Tongue (tissue), 3 donors: ENCODE measurements at places on chromosomes 13 and 19.
A peak's percentile ranks its signal among the peaks of the same experiment; 100 is the strongest.

DNA sequence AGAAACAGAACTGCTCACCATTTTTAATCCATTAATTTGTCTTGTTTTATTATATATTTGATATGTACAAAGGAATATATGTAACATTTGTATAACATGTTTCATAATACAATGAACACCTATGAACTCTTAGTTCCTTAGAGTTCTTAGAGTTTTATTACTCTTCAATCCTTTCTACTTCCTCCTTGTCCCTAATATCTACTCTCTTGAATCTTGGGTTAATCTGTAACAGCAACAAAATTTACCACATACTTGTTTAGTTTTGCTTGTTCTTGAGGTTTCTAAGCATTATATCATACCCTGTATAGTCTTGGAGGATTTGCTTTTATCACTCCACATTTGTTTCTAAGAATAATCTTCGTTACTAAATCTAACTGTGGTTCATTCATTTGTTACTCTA, 151.4 kb downstream of the PDS5B start:
- no peak for DNase-seq

- no peak for DNase-seq
Observed at GRCh38 chr13:73369095-73369494, 310.3 kb downstream of the KLF5 start.

GRCh38 chr13:93984876-93985275, 494.6 kb downstream of the DCT start:
- DNase-seq = no peak

DNA sequence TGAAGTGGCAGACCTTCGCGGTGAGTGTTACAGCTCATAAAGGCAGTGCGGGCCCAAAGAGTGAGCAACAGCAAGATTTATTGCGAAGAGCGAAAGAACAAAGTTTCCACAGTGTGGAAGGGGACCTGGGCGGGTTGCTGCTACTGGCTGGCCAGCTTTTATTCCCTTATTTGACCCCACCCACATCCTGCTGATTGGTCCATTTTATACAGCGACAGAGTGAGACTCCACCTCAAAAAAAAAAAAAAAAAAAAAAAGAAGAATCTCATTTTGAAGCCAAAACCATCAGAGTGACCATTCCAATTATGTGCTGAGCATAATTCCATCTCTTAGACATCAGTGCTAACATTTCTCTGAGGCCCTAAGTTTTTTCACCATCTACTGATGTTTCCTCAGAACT, 1.9 kb upstream of the ZNF552 start:
- no peak for DNase-seq

- DNase-seq = no peak
Observed at GRCh38 chr13:57704031-57704430, 72.5 kb downstream of the PCDH17 start.

DNA sequence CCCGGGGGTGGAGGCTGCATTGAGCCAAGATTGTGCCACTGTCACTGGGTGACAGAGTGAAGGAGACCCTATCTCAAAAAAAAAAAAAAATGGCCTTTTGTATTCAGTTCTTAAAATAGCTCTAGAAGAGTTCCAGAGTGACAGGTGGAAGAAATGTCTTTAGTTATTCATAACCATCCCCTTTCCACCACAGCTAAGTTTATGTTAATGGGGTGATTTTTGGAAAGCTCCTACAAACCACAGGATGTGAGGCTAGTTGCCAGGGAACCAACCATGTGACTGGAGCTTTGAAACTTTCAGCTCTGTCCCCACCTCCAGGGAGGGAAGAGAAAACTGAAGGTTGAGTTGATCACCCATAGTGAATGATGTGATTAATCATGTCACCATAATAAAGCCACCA, 6.9 kb downstream of the ZNF490 start:
- no peak for DNase-seq

GRCh38 chr13:110338441-110339101, 31.5 kb downstream of the COL4A2 start:
- DNase-seq = peak; percentile 82

- DNase-seq = peak; percentile 73
Observed at GRCh38 chr13:45194081-45194939, 6.5 kb downstream of the KCTD4 start.

DNA sequence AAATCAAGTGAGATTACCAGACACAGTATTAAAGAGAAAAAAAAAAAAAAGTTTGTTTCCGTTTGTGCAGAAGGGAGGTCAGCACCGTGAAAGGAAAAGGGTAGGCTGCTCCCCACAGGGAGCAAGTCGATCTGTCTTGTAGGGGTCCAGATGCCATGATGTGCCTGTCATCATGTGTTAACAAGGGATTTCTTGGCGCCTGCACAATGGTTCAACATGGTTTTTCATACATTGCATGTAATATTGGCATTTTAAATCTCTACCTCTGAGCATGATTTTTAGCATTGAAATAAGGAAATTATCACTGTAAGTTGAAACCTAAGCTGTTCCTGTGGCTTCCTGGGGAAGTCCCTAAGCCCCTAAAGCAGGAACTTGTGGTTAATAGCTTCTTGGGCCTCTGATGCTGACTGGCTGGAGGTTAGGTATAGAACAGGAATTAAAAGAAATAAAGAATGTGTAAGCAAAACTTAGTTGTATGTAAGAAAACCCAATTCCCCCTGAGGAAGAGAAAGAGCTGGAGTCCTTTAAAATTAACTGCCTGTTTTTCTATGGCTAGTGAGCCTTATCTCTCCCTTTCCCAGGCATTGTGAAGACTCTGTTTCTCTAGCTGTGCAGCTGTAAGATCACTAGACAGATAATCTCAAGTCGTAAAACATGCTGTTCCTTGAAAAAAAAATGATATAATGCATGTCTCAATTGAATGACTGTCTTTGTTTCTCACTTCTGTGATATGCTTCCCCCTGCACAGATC, 7.4 kb upstream of the FCGBP start:
- peak; percentile 14 for DNase-seq

GRCh38 chr13:21338156-21338555, 120.9 kb downstream of the ZDHHC20 start:
- no peak for DNase-seq

DNA sequence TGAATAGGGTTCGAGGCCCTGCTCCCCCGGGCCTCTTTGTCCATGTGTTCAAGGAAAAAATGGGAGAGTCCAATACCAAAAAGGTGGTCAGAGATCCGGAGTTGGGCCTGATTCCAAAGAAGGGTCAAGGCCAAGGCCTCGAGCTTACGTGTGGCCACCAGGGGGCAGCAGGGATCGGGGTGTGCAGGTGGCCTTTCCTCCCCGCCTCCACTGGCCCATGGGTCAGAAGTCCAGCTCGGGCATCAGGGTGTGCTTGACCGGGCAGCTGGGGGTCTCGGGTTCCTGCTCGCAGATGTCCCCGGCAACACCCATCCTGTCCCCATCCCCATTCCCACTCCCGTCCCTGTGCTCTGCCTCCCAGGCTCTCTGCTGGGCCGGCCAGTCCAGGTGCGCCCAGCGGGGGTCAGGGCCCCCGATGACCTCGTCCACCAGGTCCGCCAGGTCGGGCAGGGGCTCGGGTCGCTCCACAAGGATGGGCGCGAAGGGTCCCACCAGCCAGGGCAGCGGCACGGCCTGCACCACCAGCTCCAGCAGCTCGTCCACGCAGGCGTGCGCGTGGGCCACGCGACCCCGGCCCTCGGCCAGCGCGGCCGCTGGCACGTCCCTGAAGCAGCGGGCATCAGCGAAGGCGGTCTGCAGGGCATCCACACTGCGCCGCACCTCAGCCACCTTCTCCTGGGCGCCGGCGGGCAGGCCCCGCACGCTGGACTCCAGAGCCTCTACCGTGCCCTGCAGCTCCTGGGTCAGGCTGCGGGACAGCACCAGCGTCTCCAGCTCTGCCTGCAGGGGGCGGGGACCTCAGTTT, 5.2 kb upstream of the PLIN4 start:
- DNase-seq = no peak

- DNase-seq = no peak
Observed at GRCh38 chr13:46313432-46314257, 73.4 kb downstream of the RUBCNL start.

- no peak for DNase-seq
Observed at GRCh38 chr13:101996954-101997353, 404.9 kb downstream of the FGF14 start.

GRCh38 chr19:3641515-3642269, 15.1 kb upstream of the CACTIN start:
- DNase-seq = no peak

DNA sequence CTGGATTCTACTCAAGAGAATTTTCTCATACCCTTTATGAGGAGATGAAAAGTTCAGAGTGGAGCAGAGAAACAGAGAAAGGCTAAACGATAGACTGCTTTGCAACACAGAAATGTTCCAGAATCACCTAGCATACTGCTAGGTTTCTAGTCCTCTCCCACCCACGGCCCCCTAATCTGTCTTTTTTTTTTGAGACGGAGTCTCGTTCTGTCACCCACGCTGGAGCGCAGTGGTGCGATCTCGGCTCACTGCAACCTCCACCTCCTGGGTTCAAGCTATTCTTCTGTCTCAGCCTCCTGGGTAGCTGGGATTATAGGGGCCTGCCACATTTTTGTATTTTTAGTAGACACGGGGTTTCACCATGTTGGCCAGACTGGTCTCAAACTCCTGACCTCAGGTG, 4.8 kb downstream of the SUGP2 start:
- DNase-seq = no peak

- DNase-seq = no peak
Observed at GRCh38 chr19:4721196-4721595, 2.4 kb downstream of the DPP9 start.

- DNase-seq = peak; percentile 10
Observed at GRCh38 chr19:31424861-31425620, 75.8 kb upstream of the TSHZ3 start.

DNA sequence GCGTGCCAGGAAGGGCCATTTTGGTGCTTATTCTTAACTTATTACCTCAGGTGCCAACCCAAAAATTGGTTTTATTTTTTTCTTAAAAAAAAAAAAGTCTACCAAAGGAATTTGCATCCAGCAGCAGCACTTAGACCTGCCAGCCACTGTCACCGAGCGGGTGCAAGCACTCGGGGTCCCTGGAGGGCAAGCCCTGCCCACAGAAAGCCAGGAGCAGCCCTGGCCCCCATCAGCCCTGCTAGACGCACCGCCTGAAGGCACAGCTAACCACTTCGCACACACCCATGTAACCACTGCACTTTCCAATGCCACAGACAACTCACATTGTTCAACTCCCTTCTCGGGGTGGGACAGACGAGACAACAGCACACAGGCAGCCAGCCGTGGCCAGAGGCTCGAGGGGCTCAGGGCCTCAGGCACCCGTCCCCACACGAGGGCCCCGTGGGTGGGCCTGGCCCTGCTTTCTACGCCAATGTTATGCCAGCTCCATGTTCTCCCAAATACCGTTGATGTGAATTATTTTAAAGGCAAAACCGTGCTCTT, 49.3 kb downstream of the RAB20 start:
- DNase-seq = no peak

GRCh38 chr19:920051-920864, 3.1 kb downstream of the KISS1R start:
- DNase-seq = peak; percentile 44

DNA sequence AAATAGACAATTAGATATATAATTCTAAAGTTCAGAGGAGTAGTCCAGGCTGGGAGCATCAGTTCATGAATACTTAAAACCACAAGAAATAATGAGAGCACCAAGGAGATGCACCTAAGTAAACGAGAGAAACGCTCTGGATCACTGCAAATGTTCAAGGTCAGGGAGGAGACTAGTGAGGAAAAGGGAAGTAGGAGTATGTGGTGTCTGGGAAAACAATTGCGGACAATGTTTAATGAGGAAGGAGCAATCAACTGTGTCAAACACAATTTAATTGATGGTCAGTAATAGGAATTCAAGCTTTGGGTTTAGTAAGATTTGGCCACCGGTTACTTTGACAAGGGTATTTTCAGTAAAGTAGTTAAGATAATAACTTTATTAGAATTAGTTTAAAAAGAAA, 652.2 kb downstream of the DACH1 start:
- DNase-seq = no peak

DNA sequence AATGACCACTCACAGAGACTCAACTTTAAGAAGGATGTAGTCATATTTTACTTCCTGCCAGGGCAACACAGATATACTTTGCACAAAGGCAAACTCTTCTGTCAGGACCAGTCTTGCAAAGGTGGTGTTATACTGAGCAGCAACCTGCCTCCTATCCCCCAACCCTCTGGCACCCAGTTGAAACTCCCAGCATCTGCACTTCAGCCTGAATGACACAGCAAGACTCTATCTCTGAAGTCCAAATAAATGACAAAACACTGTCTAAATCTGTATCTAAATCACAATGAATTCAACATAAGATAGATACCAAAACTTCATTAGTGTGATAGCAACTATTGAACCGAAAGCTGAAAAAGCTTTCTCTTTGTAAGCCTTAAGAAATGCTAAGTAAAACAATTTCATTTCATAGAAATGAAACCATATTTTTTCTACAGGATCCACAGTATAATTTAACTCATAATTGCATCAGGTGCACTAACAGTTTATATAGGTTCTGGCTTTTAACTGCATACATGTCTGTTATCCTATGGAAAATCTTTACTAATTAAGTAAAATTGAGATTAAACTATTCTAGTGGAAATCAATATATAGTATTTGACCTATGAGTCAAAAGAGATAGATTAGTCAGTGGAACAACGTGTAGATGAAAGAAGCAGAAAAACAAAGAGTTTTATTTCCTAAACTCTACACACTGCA, 163.7 kb downstream of the TBC1D4 start:
- DNase-seq = no peak

- peak; percentile 73 for DNase-seq
Observed at GRCh38 chr13:35984776-35985453, 146.3 kb downstream of the DCLK1 start.

- peak; percentile 24 for DNase-seq
Observed at GRCh38 chr19:14433554-14434501, 722 bp downstream of the PKN1 start.

DNA sequence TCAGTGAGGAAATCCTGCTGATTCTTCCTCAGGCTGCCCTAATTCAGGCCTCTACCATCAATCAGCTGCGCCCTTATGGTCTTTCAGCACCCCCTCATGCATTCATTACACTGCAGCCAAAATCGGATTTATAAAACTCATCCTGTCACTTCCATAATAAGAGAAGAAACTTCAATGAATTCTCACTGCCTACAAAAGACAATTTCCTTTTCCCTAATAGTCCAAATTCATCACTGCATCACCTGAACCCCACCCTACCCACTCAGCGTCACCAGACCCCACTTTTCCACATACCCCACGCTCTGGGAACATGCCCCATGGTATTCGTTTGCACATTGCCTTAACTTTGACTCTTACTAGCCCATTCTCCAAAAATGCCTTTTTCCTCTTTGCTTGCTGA, 92.0 kb downstream of the C13orf42 start:
- no peak for DNase-seq

GRCh38 chr13:33882804-33883203, 64.9 kb downstream of the RFC3 start:
- no peak for DNase-seq
